ENCODE measurements at places on chromosomes 16 and 17.
A peak's percentile ranks its signal among the peaks of the same experiment; 100 is the strongest.

- peak; percentile 54 for DNase-seq
Observed at GRCh38 chr16:18969050-18969854, 14.5 kb upstream of the TMC7 start.

- DNase-seq, result no peak
Observed at GRCh38 chr17:80138856-80139426, 8.0 kb downstream of the EIF4A3 start.

GRCh38 chr17:9346296-9346926 is 229.2 kb downstream of the STX8 start:
- DNase-seq, result peak; percentile 79

DNA sequence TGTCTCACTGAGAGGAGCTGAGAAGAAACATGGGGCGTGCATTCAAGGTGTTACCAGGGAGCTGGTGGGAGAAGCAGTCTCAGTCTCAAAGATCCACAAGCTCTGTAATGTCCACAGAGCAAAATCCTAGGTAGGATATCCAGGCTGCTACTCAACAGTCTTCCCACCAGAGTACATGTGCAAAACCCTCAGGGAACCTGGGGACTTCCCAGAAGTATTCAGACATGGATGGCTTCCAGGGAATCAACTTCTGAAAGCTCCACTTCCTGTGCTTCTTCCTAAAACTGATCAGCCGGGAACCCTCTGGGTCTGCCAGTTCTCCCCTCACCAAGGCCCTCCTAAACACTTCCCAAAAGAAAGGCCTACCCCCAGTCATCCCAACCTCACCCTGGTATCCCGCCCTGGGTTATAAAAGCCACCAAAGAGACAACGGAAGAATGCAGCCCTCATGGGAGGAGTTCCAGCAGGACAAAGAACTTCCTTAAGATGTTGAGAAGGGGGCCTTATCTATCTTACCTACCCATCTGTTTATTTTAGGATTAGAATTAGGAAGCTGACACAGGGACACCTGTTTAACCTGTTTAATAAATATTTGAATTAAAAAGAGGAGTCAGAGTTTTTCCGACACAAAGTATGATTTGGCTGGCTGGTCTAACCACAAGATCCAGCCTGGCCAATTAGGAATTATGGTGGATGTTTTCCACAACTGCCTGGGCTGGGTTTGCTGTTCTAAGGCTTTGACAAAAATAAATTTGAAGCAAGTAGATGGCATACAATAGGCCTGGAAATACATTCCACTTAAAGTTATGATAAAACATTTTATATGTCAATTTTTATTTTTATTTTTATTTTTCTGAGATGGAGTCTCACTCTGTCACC is 37.0 kb downstream of the CUEDC1 start:
- DNase-seq, result peak; percentile 63

DNA sequence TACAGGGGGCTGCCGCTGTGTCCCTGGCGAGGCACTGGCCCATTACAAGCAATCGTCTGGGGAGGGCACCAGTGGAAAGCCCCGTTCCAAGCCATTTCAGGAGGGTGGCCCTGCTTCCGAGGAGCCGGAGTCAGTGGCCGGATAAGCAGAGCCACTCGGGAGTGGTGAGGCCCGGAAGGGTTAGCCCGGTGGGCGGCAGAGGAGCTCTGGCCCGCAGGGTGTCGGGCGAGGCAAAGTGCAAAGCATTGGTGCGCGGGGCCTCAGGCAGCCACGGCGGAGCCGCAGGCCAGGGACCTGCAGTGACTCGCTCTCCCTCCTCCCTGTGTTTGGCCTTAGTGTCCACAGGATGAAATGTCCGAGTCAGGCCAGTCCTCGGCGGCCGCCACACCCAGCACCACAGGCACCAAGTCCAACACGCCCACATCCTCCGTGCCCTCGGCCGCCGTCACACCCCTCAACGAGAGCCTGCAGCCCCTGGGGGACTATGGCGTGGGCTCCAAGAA is 24.6 kb downstream of the NME3 start:
- DNase-seq, result peak; percentile 60

DNA sequence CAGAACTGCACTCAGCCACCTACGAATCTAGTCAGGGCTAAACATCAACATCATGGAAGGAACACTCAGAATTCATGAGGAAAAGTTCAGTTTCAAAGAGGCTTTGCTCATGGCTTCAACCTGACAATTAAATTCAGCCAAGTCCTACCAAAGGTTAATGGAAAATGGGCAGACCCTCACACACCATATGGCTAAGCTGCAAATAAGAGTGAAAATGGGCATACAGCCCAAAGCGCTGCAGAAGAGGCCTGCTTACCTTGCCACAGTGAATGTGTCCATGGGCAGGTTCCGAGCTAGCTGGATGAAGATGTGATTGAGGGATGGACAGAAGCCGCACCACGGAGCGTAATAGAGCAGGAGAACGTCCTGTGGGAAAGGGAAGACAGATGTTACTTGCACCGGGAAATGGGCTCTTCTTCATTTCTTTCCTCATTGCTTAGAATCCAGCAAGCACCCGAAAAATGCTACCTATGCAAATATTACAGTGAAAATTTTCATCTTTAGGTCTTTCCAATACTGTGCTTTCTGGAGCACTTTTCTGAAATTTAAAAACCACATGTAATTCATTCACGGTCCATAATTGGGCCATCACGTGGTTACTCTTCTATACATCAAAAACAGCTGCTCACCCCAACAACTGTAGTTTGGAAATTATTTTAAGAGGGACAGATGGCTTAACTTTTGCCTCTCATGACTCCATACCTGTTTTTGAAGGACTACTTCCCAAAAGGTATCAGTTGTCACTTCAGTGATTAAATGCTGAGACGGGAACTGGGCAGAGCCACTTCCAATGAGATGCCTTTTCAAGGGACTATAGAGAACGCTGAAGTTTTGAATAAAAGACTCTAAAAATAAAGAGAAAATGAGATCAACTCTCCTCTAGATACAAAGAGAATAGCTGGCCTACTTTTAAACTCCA is 19.6 kb downstream of the SNN start:
- DNase-seq, result no peak

DNA sequence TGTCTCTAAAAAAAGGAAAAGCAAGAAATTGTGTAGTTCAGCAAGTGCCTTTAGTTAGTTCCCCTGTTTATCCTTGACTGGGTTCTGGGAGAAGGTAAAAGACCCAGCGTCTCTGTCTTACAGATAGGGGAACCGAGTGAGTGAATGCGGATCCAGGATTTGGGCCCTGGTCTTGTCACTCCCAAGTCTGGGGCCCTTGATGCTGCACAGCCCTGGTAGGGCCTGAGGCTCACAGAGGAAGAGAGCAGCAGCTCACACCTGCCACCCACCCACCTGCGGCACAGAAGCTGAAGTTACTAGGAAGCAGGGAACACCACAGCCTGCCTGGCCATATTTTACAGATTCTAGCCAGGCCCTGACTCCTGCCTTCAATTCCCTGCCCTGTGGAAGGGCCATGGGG is 22.2 kb downstream of the LASP1 start:
- no peak for DNase-seq

GRCh38 chr16:30723725-30724355 is 24.4 kb upstream of the PHKG2 start:
- DNase-seq, result no peak

DNA sequence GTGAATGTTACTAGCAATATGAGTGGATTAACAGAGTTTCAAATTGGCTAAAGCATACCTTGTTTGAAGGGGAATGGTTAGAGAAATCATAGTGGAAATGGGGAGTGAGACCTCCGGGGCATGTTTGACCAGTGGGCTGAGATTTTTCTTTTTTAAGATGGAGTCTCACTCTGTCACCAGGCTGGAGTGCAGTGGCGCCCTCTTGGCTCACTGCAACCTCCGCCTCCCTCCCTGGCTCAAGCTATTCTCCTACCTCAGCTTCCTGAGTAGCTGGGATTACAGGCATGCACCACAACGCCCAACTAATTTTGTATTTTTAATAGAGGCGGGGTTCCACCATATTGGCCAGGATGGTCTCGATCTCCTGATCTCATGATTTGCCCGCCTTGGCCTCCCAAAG is 9.6 kb downstream of the CDRT15 start:
- no peak for DNase-seq

DNA sequence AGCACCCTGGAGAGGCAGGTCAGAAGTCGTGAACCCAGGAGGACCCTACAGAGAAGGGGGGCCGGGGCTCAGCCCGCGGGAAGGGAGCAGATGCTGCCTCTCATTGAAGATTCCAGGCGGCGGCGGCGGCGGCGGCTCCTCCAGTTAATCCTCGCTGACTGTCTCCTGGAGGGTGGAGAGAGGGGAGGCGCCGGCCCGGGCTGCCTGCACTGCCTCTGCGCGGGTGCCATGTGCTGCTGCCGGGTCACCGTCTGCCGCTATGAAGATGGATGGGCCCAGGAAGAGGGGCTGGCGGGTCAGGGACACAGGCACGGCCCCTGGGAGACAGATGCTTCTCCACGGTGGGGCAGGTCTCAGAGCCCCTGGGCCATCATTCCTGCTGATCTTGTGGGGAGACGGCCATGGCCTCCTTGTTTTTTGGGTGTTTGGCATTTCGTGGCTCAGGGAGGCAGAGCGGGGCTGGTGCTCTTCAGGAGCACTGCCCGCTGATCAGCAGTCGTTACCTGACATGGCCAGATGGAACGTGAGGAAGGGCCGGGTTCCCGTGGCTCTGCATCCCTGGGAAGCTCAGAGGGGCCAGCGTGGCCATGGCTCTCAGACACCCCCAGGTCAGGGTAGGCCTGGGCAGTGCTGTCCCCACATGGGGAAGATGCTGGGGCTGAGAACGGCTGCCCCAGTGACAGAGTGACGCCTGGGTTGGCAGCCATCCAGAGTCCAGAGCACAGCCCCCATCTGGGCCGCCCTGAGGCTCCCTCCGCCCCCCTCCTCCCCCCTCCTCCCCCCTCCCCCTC is 36.1 kb downstream of the GINS2 start:
- DNase-seq, result peak; percentile 74
